ENCODE measurements at places on chromosomes 6 and 20.

- DNase-seq: no peak
Observed at GRCh38 chr6:170160628-170161611, 130.0 kb downstream of the DLL1 start.

- no peak for DNase-seq
Observed at GRCh38 chr6:20213271-20213798, 1.1 kb upstream of the MBOAT1 start.

DNA sequence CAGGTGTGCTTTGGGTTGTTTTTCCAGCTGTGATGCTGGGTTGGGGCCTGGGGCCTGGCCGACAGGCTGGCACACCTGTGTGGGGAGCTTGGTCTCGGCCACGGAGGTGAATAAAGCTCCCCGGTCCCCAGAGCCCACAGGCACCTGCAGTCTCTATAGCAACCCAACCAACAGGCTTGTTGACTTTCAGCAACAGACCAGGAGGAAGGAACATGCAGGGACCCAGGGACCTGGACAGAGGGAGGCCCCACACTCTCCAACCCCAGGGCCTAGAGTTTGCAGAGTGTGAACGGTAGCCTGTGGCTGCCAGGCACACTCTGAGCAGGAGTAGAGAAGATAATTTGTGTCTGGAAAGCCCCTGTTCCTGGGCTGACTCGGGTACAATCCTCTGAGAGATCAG, 14.6 kb upstream of the SYNJ2 start:
- DNase-seq: no peak

GRCh38 chr6:22363166-22363713, 66.4 kb upstream of the PRL start:
- no peak for DNase-seq

GRCh38 chr20:61311656-61312387, 59.8 kb downstream of the CDH4 start:
- DNase-seq: no peak

GRCh38 chr6:111724039-111724438, 118.4 kb upstream of the TRAF3IP2 start:
- no peak for DNase-seq

- no peak for DNase-seq
Observed at GRCh38 chr6:133704371-133704770, 184.5 kb upstream of the TCF21 start.

- no peak for DNase-seq
Observed at GRCh38 chr6:708237-708598, 15.3 kb upstream of the EXOC2 start.

DNA sequence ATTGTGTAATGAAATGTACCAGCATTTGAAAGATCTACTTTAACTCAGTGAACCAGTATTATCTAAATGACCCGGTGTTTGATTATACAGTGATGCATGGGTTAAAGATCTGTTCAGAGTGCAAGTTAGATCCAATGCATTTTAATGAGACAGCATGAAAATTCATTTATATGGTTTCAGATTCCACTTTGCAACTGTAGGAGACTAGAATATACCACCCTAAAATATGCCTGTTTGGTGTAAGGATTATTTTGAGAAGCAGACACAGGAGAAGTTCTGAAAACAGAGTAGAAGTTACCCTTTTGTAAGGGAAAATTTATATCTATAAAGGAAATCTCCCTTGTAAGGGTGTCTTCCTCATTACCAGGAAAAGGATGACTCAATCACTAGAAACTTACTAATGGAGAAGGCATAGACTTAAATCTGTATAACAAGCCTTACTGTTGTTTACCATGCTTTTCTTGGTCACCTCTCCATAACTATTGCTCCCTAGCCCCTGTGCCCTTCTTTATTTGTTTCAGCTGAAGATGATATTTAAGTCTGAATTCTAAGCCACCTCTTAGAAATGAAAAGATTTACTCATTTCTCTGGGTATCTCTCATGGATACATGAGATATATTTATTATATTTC, 105.4 kb downstream of the NCOA3 start:
- no peak for DNase-seq

DNA sequence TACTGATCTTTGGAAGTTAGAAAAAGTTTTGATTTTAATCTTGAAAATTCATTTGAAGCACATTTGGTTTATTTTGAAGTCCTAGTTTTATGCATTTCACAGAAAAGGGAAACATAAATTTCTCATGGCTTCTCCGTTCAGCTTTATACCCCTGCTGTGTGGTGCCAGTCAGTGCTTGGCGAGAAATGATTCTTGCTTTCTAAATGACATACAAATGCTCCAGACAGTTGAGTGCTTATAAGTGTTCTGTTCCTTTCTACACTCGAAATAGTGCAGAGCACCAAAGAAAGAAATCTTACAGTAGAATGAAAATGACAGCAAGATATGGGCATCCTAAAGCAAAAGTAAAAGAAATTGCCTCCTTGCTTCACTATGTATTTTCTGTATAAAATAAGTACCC, 9.0 kb upstream of the ZNF292 start:
- DNase-seq: no peak

DNA sequence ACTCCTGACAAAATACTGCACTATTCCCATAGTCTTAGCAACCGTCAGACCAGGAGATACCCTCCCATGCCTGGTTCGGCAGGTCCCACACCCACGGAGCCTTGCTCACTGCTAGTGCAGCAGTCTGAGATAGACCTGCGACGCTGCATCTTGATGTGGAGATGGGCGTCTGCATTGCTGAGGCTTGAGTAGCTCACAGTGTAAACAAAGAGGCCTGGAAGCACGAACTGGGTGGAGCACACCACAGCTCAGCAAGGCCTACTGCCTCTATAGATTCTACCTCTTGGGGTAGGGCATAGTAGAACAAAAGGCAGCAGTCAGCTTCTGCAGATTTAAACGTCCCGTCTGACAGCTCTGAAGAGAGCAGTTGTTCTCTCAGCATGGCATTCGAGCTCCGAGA, 25.4 kb downstream of the TMEM244 start:
- no peak for DNase-seq

- DNase-seq: no peak
Observed at GRCh38 chr6:24838994-24839393, 40.3 kb upstream of the ARMH2 start.

GRCh38 chr6:35192301-35192860, 21.4 kb upstream of the SCUBE3 start:
- DNase-seq: no peak

- no peak for DNase-seq
Observed at GRCh38 chr6:34161857-34162515, 16.1 kb upstream of the GRM4 start.

DNA sequence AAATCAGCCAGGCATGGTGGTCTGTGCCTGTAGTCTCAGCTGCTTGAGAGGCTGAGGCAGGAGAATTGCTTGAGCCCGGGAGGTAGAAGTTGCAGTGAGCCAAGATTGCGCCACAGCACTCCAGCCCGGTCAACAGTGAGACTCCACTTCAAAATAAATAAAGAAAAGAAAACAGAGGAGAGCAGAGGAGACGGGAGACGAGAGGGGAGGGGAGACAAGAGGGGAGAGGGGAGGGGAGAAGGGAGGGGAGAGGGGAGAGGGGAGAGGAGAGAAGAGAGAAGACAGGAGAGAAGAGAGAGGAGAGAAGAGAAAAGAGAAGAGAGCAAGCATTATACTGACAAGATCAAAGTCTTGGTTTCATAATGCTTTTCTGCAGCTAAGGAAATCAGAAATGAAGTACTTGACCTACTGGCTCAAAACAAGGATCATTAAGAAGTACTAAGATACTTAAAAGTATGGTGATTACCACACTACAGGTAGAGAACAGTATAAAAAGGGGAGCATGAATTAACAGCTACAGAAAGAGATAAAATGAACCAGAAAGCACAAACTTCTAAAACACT, 30.5 kb downstream of the FAM8A1 start:
- no peak for DNase-seq

DNA sequence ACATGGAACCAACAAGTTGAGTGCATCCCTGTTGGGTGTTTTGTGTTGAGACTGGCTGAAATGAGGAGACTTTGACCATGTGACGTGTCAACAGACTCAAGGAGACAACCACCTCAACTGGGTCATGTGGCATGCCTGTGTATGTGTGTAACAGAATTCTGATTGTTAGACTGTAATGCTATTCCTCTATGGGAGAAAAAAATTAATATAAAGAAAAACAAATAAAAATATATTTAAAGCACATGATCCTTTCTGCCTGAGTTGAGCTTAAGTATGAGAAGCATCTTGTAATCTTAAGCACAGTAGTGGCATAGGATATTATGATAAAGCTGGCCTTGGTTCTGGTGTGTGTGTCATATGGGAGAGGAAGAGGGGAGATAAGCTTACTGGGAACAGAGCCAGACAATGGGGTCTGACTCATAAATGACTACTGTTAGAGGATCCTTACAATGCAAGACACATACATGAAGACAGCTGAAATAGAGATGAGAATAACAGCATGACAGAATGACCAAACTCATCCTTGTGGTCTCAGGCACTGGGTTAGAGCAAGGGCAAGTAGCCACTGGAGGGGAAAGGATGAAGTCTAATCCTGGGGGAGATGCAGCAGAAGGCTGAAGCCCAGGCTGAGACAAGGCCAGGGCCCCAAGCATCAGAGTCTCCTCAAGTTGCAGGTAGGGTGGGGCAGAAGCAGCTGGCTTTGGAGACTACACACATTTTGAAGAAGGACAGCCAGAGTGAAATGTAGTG, 9.2 kb downstream of the TP53INP2 start:
- DNase-seq: no peak

DNA sequence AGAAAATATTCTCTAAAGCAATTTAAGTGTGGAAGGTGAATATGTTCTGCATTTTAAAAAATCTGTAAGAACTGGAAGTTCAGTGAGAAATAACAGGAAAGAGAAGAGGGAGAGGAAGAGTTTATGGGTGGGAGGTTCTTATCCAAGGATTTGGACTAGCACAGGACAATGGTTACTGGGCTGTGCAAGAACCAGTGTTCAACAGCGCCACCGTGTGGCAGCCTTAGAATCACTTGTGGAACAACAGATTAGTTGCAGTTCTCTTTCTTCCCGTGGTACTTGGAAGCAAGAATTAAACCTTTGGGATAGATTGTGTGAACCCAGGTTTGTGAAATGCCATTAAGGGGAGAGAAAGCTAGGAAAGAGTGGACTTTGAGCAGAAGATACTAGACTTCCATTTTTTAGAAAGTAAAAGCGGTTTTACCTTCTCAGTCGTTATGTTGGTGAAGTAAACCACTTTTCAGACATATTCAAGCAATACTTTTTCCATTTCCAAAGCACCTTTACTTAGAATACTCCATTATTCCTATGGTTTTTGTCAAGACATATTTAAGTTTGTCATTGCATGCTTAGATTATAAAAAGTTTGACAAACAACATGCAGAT, 436.7 kb downstream of the RNF144B start:
- DNase-seq: no peak

GRCh38 chr6:22653980-22654610, 84.7 kb downstream of the HDGFL1 start:
- no peak for DNase-seq

DNA sequence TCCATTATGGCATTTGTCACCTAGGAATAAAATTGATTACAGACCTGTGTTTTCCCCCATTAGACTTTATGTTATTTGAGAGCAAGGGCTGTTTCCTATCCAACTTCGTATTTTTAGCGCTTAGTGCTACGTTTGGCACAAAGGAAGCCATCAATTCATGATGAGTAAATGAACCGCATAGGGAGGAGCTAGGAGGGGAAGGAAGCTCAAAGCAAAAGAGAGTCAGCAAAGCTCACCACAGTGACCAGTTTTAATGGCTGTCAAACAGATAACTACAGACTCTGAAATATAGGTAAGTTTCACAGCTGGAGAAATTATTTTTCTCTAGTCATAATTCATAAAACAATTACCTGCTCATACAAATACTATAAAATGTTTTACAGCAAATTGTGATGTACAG, 6.9 kb upstream of the SAMD3 start:
- DNase-seq: no peak

DNA sequence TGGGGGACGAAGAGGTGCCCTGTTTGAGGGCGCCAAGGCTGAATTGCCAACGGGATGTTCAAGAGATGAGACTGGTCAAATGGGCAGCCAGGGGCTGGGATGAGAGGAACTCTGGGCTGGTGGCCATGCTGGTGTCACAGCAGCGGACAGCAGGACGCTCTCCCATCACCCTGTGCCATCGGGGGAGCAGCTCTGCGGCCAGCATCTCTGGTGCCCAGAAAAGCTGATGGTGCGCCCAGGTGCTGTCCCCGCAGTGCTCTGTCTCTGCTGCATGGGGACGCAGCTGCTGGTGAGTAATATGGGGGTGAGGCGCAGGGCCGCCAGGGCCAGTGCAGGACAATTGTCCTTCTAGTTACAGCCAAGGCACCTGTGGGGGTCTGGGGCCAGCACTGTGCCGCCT, 4.9 kb upstream of the HRH3 start:
- DNase-seq: no peak

- DNase-seq: no peak
Observed at GRCh38 chr6:25359191-25359861, 80.2 kb downstream of the CARMIL1 start.

GRCh38 chr6:2890976-2891767, 11.9 kb downstream of the SERPINB9 start:
- DNase-seq: no peak

DNA sequence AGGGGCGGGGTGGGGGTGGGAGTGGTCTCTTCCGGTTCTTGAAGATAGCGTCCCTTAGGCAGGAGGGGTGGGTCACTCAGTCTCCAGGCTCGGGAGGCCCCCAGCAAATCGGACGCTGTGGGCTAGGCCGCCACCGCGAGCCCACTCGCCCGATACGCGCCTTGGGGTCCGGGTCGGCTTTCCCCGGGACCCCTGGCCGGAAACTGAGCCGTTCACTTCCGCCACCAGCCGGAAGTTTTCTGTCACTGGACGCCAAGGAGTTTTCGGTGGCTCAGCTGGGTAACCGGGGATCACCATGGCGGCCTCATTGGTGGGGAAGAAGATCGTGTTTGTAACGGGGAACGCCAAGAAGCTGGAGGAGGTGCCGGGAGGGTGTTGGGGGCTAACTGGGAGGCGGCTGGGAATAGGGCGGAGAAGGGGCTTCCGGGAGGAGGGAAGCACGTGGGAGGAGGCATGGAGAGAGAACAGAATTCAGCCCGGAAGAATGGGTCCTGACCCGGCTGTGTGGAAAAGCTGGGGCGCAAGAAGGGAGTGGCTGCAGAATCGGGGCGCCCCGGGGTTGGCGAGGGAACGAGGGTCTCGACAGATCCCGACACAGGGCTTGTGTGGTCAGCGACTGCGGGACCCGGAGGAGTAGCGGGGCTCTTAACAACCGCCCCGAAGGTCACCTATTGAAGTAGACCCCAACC, at the start of gene ITPA:
ITPA (plus strand) TSS at position 242 of the 689 bp plus-strand sequence; CDS start at position 296, 54 bp downstream.
- peak; percentile 41 for DNase-seq

DNA sequence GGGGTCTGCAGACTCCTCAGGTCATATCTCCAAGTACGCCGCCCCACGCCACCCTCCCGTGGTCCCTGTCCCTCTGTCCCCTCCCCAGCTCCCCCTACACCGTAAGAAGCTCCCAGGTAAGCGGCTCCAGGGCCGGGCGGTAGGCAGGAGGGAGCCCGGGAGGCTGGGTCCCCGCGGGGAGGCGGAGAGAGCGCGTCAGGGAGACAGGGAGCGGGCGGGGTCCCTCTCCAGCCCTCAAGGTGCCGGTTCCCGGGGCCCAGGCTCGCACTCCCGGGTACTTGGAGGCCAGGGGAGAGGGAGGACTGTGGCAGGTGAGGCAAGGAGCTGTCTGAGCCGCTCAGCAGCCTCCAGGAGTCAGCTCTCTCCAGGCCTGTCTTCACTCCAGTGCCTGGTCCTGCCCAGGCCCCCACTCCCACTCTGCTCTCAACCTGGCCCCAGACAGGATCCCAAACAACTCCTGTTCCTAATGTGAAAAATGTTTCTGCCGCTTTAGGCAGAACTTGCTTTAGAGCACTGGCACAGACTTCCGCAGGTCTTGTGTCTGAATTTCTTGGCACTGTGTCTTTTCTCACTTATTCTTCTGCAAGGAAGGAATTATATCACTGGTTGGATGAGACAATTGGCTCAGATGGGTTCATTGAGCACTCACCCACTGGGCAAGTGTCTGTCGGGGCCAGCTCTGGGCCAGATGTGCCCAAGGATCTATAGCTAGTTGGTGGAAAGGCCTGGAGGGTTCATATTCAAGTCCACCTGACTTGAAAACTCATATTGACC, 36.6 kb downstream of the HLA-G start:
- no peak for DNase-seq
